ENCODE measurements at places on chromosomes 13 and 19.

- no peak for DNase-seq
Measured at GRCh38 chr19:48992581-48993174, 431 bp downstream of the GYS1 start.

GRCh38 chr19:15374105-15374651 is 5.4 kb downstream of the AKAP8 start:
- no peak for DNase-seq

- no peak for DNase-seq
Measured at GRCh38 chr19:35352448-35353304, 5.0 kb downstream of the FFAR1 start.

DNA sequence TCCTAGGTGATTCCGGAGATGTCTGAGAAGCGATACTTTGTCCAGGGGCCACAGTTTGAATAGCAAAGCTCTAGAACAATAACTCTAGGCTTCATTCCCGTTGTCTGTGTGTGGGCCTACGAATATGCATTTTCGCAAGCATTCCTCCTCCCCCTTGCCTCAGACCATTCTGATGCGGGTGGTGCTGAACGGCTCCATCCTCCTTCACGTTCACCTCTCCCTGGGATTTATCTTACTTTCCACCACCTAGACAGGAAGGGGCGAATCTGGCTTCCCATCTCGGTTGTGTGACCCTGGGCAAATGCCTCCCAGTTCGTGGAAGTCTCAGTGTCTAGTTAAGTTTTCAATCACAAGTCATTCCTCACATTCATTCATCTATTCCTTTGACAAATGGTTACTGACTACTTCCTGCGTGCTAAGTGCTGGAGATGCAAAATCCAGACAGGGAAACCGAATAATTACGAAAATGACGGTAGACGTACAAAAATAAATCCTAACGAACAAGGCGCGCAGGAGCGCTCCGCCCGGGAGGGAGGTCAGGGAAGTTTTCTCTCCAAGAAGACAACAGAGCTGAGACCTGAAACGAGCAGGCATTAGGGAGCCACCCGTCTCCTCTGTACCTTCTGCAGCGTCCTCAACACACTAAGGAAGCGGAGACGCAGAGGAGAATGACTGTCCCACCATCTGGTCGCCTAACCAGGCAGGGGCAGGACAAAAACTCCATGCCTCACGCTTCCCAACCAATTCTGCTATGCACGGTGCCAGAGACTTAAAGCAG is 1.3 kb upstream of the CNOT3 start:
- DNase-seq: no peak

DNA sequence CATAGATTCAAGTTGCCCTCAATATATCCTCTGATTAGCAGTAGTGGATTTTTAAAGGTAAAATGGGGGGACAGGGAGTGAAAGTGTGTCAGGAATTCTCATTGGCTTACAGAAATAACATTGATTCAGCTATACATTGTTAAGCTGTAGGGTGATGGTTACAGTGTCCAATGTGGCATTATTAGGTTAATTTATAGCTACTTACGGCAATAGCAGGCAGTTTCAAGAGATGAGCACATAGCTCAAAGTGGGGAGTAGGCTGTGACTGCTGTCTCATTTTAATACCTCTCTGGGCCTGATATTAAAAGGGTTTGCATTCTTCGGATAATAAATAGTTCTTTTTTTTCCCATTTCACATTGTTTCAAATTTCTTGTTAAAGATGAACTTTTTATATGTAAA is 34.6 kb downstream of the PAN3 start:
- no peak for DNase-seq

DNA sequence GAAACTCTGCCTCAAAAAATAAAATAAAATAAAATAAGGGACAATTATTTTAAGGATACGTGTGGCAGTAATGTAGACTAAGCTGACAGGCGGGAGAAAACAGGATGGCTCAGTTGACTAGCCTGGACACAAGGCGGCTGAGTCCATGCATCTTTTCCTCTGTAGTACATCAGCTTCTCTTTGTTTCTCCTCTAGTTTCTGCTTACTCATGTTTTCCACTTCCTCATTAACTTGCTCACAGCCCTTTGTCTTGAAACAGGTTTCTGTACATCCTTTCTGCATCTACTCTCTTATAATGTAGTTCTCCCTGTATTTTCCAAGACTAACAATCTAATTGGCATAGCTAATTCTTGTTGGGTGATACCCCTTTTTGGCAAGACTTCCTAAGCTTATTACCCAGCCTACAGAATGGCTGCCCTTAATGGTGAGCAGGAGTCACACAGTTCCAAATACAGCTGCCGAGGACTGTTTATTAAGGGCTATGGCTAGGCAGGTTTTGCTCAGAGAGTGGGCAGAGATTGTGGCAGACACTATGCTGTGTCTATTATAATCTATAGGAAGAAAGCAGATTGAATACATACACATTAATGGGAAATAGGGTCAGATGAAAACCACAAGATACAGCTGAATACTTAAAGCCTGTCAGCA is 58.7 kb upstream of the KLF5 start:
- no peak for DNase-seq

GRCh38 chr13:23912469-23912868 is 15.2 kb upstream of the C1QTNF9B start:
- no peak for DNase-seq

- DNase-seq: no peak
Measured at GRCh38 chr19:47713046-47714021, at the start of gene EHD2. Gene EHD2, plus strand, starts transcription at chr19:47713422. Its CDS starts 3,191 bp downstream, at chr19:47716613.

GRCh38 chr19:57351867-57352266 is 796 bp downstream of the ZNF304 start:
- DNase-seq: no peak

DNA sequence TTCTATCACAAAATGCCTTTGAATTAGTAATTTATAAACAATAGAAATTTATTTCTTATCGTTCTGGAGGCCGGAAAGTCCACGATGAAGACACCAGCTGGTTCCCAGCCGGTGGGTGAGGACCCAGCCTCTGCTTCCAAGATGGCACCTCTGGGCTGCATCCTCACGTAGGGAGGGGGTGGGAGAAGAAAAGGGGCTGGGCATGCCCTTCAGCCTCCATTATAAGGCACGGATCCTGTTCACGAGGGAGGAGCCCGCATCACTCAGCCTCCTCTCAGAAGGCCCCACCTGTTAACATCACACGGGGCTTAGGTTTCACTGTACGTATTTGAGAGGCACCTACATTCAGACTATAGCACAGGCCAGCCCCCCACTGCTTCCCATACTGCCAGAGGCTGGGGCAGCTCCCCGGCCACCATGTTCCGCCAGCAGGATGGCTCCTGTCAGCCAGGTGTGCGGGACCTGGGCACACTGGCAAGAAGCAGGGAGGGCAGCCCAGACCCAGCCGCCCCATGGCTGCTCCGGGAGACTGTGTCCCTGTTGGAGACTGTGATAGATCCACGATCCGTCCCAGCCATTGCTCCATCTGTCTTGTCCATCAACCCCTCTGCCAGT is 131.6 kb downstream of the SOX1 start:
- no peak for DNase-seq

DNA sequence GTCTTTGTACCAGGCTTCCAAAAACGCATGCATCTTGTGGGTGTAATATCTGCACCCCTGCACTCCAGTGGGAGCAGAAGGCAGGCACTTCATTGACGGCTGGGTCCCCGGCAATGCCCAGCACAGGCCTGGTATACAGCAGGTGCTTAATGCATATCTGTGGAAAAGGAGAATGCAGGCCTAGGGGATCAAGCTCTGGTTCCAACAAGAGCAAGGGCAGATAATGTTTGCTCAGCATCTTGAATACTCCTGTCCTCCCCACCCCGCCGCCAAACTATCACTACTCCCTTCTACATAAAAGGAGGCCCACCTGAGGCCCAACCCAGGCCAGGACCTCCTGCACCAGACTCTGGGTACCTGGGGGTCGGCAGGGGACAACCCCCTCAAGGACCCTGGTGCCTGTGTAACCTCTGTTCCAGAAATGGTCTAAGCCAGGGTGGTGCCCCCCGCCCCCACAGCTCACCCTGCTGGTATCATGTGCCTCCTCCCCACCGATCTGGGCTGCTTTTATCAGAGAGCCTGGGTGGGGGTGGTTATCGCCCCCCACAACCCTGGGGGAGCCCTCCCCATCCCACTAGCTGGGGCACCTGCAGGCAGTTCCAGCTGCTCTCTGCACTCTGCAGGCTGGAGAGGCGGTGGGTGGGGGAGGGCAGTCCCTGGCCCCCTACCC is 4.8 kb downstream of the KLF16 start:
- no peak for DNase-seq

DNA sequence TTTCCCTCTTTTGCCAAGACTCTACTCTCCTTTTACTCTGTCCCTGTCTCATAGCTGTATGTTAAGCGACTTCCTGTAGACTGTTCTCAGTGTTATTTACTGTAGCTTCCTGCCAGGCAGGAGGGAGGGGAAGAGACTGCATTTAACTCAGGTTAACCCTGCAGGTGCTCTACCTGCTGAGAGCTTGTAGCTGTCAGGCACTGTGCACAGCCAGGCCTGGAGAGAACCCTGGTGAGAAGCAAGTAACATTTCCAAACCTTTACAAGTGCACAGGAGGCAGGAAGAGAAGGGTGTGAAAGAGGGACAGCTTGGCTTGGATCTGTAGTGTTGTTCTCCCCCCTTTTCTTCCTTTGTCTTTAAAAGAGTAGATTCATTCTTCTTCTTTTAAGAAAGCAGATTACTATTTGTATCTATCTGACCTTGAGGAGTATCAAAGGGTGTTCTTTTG is 167.1 kb downstream of the LMO7 start:
- no peak for DNase-seq

- DNase-seq: no peak
Measured at GRCh38 chr13:66723576-66723975, 506.6 kb downstream of the PCDH9 start.

- no peak for DNase-seq
Measured at GRCh38 chr19:22625266-22626035, 8.7 kb upstream of the ZNF492 start.

- DNase-seq: no peak
Measured at GRCh38 chr13:98511435-98511834, 65.5 kb downstream of the STK24 start.
